ENCODE measurements at places on chromosomes 4 and X.

GRCh38 chrX:141879616-141880015 lies 24.1 kb upstream of the MAGEC1 start:
- DNase-seq = no peak

DNA sequence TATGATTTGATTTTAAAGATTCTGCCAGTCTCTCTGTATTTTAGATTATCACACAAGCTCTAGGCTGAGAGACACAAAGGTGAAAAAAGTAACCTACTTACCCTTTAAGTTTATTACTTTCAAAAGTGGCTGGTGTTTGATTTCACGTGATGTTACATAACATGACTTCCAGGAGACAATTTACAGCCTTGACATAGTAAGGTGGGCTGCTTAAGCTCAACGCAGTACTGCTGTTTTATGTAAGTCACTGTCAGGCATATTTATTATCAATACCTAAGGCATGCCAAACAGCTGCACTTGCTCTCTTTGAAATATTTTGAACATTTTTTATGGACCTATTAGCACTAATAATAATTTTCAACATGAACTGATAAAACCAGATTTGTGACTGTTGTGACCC lies 451.5 kb upstream of the FAM241A start:
- DNase-seq = no peak

GRCh38 chr4:151197247-151197646 lies 79.7 kb upstream of the PRSS48 start:
- DNase-seq = no peak

GRCh38 chr4:185734214-185734613 lies 77.8 kb downstream of the SORBS2 start:
- DNase-seq = no peak

Data from omental fat pad (tissue), 4 donors.